SK-N-SH treated with all-trans-retinoic acid at 6 μM for 48 hours (cell line): ENCODE measurements at places on chromosomes 7 and 10.

- peak; percentile 49 for ATAC-seq
Observed at GRCh38 chr10:124450012-124450782, at the start of gene NKX1-2. NKX1-2 (minus strand) TSS chr10:124450035; CDS start chr10:124449943, 92 bp downstream.

GRCh38 chr7:129789000-129789399, 163.8 kb downstream of the UBE2H start:
- no peak for ATAC-seq

DNA sequence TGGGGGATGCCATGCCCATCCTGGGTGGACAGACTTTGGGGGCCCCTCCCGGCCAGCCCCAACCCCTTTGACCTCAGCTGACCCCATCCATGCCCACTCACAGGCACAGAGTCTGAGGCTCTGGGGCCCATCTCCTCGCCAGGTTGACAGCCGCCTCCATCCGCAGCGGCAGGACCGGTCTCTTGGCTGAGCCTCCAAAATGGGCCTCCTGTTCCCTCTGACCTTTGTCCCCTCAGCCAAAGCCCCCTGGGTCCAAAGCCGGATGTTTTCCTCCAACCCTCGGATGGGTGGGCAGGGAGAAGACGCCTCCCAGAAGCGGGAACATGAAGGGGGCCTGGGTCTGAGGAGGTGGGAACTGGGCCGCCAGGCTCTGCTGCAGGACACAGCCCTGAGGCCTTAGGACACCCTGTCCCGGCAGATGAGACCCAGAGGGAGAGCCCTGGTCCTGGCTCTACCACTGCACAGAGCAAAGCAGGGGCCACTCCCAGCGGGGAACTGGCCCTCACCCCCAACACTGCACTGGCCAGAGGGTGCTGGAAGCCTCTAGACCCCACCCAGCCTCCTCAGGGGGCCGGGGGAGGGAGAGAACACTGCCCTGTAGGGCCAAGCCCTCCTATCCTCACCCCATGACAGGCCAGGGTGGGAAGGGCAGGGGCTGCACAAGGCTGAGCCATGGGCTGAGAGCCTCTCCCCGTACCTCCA, 12.6 kb downstream of the PDGFA start:
- ATAC-seq = no peak

DNA sequence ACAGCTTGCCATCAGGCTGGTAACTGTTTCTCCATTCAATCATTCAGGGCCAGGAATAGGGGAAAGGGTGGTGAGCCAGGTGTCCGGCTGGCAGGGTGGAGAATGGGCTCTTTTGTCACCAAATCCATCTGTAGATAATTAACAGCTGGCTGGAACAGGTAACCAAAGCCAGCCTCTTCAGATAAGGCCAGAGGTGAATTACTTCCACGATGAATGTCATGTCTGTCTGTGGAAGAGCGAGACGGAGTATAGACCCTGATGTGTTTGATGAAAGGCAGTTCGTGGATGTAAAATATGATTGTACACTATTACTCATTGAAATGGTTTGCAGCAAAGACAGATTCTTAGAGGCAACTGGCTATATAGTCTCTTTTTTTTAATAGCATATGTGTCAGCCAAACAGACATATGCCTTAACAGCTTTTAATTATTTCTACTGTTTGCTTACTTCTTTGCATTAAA, 149.8 kb downstream of the KLF6 start:
- peak; percentile 15; the same call in 1 of the 3 replicates for ATAC-seq

GRCh38 chr10:71246591-71247413, 34.4 kb downstream of the UNC5B start:
- no peak for ATAC-seq

DNA sequence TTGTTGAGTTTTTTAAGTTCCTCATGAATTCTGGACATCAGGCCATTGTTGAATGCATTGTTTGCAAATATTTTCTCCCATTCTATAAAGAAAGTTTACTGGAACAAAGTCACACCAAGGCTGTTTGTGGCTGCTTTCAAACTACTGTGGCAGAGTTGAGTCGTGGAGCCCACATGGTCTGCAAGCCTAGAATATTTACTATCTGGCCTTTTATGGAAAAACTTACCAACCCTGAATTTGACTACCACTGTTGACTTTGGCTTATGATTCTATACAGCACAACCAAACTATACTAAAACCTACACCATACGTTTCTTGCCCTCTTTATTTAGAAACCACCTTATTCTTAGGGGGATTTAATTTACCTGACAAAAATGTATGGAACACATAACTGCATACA, 239.1 kb downstream of the KCNMA1 start:
- ATAC-seq = no peak

DNA sequence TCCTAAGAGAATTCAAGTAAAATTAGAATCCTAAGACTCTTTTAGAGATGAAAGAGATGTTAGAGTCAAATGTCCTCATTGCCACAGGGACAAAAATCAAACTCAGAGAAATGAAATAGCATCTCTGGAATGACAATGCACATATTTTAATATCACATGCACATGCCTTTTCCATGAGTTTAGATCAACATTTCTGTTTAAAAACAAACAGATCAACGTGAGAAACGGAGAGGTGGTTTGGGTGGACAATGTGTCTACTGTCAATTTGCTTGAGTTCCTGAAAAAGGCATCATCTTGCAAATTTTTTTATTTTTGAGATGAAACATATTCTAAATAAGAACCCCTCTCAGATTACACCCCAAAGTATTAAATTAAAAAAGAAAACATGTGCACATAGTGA, 130.0 kb downstream of the CHRM2 start:
- no peak for ATAC-seq

GRCh38 chr7:39321245-39321644, 245.0 kb upstream of the YAE1 start:
- no peak for ATAC-seq

- ATAC-seq = no peak
Observed at GRCh38 chr10:21144047-21144446, 246.9 kb upstream of the NEBL start.

GRCh38 chr7:22604246-22604645, 104.3 kb upstream of the STEAP1B start:
- no peak for ATAC-seq

DNA sequence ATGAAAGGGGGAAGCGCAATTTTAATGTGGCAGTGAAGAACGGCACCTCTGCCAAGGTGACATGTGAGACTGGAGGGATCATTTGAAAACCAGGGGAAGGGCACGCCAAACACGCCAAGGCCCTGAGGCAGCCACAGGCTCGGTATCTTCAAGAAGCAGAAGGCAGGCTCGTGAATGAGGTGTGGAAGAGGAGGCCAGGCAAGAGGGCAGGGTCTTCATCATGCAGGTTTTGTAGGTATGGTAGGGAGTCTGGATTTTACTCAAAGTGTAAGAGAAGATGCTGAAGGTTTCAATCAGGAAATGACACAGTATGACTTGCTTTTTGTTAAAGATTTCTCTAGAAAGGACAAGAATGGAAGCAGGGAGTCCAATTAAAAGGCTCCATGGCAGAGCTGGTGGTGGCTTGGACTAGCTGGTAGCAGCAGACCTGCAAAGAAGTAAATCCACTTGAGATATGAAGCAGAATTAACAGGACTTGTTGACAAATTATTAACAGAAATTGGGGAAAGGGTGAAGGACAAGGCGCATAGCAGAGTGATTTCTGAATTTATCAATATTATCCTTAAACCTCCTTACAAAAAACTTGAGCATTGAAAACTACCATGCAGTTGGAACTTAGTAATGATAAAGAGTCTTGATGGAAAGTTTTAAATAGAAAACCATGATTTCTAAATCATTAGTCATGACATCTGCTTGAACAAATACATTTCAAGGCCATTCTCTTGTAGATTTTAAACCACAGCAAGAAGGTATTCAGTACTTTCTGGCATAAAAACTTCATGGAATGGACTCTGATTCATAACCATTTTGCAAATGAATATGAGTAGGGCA, 70.4 kb downstream of the COA1 start:
- peak; percentile 89 for ATAC-seq

DNA sequence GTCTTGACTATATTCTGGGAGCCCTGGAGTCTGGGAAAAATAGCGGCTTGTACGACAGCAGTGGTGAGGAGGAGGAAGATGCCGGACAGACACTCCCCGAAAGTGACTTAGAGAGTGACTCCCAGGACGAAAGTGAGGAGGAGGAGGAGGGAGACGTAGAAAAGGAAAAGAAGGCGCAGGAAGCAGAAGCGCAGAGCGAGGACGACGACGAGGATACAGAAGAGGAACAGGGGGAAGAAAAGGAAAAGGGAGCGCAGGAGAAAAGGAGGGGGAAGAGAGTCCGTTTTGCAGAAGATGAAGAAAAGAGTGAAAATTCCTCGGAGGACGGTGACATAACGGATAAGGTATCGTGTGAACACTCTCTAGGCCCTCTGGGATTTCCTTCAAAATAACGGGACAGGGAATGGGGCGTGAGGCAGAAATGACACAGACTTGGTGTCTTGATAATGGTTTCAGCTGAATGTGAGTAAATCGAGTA, 908 bp downstream of the NOM1 start:
- ATAC-seq = peak; percentile 7

- peak; percentile 50 for ATAC-seq
Observed at GRCh38 chr10:15084502-15084922, 4.1 kb downstream of the ACBD7 start.

DNA sequence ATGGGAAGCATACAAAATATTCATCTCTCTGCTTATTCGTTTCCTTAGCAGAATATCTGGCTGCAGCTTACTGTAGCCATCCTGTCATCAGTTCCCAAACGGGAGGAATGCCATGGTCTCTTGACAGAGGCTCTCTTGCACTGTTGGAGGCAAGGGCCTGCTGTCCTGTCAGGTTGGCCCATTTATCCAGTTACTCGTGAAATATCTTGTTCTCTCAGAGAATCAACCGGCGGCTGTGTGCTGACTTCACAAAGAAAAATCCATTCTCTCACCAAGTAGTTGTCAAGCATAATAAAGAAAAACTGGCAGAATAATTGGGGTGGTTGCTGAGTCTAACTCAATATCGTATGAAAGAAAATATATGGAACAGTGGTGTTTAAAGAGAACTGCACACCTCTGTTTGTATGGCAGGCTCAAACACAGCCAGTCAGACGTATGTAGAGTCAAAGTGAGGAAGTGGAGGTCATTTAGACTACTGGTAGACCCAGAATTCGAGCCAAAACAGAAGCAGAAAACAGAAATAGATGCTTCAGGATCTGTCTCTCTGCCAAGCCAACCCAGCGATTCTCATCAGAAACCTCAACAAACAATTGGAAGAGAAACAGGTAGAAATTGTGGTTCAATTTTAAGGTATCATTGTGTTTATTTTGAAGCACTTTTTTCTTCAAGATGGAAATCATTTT, 349.2 kb upstream of the PRKCQ start:
- no peak for ATAC-seq
